ENCODE measurements at places on chromosomes 1 and 21. TPM values are rescaled to one million over a fixed set of nuclear protein-coding genes. Genes with fewer than 3 reads are reported as not detected.

- no peaks in the 10 kb centered on the region for H3K4me1 ChIP-seq
- H3K27me3 ChIP-seq, result no peaks in the 10 kb centered on the region
- DNase-seq, result no peak
- H3K36me3 ChIP-seq, result no peaks in the 10 kb centered on the region
- no peak overlapping the region for H3K27ac ChIP-seq
These were observed 413.9 kb downstream of the ADGRL2 start for GRCh38 chr1:82214606-82215005.

- no peak overlapping the region for H3K4me3 ChIP-seq
- peaks cover 5% of the 10 kb centered on the region for H3K4me1 ChIP-seq
- no peaks in the 10 kb centered on the region for H3K36me3 ChIP-seq
- no peaks in the 10 kb centered on the region for H3K27me3 ChIP-seq
These were observed 73.3 kb upstream of the PAXBP1 start for GRCh38 chr21:32844653-32845436.

DNA sequence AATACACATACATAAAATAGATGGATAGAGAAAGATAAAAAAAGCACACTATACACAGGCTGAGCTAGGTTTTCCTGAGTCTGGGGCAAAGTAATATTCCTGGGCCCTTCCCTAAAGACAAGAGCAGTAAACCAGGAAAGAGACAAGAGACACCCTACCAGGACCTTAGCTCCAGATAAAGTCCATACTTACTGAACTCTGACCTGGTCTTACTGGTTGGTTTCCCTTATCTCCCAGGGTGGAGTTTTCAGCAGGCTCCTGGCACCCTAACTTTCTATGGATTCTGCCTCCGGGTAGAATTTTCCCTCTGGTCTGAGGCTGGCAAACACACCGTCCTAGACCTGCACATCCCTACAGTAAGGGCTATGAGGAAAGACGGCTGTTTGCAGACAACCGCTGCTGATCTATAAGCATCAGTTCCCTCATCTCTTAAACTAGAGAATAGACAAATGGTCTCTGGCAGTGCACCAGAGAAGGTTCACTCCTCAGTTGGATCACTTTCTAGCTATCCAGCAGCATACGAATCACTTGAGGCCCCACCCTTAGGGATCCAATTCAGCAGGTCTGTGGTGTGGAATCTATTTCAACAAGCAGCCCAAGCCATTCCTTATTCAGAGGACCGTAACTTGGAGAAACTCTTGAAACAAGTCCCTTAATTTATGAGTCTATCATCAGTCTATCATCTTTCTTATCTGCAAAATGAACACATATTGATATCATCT, 52.0 kb downstream of the ARHGEF11 start:
- no peak for DNase-seq
- no peak overlapping the region for H3K27ac ChIP-seq
- H3K4me1 ChIP-seq, result peaks cover 6% of the 10 kb centered on the region
- H3K4me3 ChIP-seq, result no peak overlapping the region
- H3K27me3 ChIP-seq, result no peaks in the 10 kb centered on the region
- H3K36me3 ChIP-seq, result peaks cover 4% of the 10 kb centered on the region

DNA sequence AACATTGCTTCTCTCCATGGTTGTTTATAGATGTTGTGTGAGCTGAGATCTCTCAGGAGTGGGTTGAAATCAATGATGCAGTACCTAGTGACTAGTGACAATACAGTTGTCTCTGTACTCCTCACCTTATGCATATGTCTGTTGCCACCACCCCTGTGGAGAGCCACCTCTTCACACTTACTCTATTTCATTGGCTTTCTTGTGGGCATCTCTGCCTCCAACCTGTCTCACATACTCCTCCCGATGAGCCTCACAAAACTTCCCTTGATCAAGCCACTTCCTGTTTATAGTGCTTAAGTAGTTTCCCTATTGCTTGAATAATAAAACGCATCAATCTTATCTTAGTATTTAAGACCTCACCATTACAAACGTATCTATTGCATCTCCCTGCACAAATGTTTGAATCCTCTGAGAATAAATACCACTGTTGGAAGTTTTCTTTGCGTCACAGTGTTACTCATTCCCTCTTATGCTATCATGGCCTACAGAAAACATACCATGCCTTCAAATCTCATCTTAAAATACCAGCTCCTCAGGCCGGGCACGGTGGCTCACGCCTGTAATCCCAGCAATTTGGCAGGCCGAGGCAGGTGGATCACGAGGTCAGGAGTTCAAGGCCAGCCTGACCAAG, 54.7 kb upstream of the GREM2 start:
- no peak overlapping the region for H3K4me3 ChIP-seq
- DNase-seq, result no peak
- no peaks in the 10 kb centered on the region for H3K27me3 ChIP-seq
- no peaks in the 10 kb centered on the region for H3K4me1 ChIP-seq
- no peaks in the 10 kb centered on the region for H3K36me3 ChIP-seq

- no peak overlapping the region for H3K4me3 ChIP-seq
- H3K36me3 ChIP-seq, result no peaks in the 10 kb centered on the region
- DNase-seq, result no peak
- no peak overlapping the region for H3K27ac ChIP-seq
- no peaks in the 10 kb centered on the region for H3K4me1 ChIP-seq
These were observed 271.5 kb upstream of the TMEM51 start for GRCh38 chr1:14881775-14882672.

DNA sequence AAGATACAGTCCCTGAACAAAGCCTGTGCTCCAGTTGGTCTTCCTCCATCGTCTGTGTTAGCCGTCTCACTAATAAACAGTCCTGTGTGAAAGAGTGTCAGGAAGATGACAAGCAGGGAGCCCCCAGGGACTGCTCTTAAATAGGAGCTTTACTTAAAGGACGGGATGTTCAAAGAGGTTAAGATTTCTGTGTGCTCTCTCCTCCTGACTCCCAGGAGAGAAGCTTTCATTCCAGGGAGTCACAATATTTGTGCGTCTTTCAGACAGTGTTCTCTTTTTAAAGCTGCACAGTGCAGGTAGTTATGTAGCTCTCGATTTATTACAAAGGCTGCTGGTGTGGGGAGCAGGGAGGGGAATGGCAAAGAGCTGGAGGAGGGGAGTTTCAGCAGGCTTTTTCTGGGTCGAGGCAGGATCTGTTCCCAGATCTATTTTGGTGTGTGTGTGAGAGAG, 43.5 kb downstream of the STYXL2 start:
- H3K36me3 ChIP-seq, result no peaks in the 10 kb centered on the region
- DNase-seq, result no peak
- H3K27ac ChIP-seq, result no peak overlapping the region
- no peak overlapping the region for H3K4me3 ChIP-seq
- no peaks in the 10 kb centered on the region for H3K4me1 ChIP-seq
- H3K27me3 ChIP-seq, result no peaks in the 10 kb centered on the region

DNA sequence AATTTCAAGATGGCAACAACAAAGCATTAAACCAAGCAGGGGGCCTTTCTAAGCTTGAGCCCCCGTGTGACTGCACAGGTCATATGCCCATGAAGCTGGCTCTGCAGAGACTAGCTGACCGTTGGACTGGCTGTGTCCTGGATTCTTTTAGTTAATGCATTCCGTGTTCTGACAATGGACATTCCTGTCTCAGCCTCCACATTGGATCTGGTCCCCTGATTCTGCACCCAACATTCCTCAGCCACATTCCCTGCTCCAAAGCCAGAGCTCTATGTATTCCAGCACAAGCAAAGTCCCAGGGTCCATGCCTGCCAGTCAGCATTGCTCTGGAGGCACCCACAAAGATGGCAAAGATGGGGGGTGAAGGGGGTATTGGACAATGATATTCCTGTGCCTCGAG, 5.1 kb upstream of the NAV1 start:
- no peaks in the 10 kb centered on the region for H3K4me1 ChIP-seq
- DNase-seq, result no peak
- no peak overlapping the region for H3K4me3 ChIP-seq
- no peaks in the 10 kb centered on the region for H3K27me3 ChIP-seq
- H3K36me3 ChIP-seq, result no peaks in the 10 kb centered on the region

DNA sequence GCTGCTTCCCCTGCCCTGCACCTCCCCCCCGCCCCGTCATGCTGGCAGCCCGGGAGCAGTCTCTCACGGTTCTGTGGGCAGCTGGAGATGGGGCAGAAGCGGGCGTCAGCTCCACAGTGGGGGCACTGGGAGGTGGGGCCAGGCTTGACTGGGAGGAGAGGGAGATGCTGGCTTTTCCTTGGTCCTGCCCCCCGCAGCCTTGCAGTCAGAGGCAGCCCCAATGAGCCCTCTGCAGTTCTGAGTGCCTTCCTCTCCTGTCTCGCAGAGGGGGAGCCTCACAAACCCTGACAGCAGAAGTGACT, 21.7 kb downstream of the ARHGEF10L start:
- no peaks in the 10 kb centered on the region for H3K27me3 ChIP-seq
- no peak for DNase-seq
- no peak overlapping the region for H3K4me3 ChIP-seq
- no peaks in the 10 kb centered on the region for H3K36me3 ChIP-seq
- H3K4me1 ChIP-seq, result peaks cover 34% of the 10 kb centered on the region
- peak overlapping the region; percentile 47 for H3K27ac ChIP-seq

The TNFRSF14 gene
- polyA plus RNA-seq, result 11.6 TPM

The MROH9 gene
- polyA plus RNA-seq, result not detected

The NEK2 gene
- polyA plus RNA-seq, result 0.20 TPM
